ENCODE measurements at places on chromosomes 6 and 20.

GRCh38 chr6:4883298-4883697 lies 107.1 kb downstream of the CDYL start:
- no peak for DNase-seq

DNA sequence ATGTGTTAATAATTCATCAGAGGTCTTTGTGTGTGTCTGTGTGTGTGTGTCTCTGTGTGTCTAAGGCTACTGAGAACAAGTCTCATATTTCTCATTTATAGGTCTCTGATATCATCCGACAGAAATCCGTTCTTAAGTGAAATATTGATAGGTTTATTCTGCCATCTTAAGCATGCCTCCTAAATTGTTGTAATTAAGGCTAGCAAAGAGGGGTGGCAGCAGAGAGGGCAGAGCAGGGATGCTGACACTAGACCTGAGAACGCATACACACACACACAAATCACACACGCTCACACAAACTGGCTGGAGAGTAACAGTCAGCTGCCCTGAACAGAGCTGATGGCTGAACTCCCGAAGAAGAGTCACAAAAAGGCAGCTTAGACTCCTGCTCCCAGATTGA lies 84.9 kb upstream of the LRFN2 start:
- DNase-seq, result no peak

- DNase-seq, result no peak
These were observed 108.6 kb downstream of the DLL1 start for GRCh38 chr6:170182093-170182780.

GRCh38 chr20:61514396-61514795 lies 262.3 kb downstream of the CDH4 start:
- no peak for DNase-seq

DNA sequence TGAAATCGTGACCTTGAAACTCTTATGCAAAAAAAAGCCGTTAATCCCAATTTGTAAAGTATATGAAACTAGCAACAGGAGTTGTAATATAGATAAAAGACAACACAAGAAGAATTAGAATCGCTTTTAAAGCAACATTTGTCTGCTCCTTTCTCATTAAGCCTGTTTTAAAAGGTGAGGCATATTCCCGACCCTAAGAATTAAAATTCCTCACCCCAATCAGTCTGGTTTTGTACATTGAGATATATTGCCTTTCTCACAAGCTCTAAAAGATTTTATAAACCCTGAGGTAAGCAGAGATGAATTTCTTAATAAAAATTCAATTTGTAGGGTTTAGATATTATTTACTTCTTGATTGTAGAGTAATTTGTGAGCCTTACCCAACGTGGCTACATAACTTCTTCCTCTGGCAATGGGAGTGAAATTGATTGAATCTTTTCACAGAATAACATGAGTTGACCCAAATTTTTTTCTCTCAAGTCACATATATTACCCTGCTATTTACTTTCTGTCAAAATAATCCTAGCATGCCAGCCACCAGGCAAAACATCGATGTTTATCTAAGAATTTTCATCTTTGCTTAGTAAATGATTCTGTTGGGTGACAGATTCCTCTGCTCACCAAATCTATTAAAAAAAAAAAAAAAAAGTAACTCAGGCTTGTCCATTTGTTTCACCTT lies 173.7 kb downstream of the HACE1 start:
- no peak for DNase-seq

GRCh38 chr20:50930139-50930975 lies 880 bp downstream of the ADNP start:
- peak; percentile 37 for DNase-seq

DNA sequence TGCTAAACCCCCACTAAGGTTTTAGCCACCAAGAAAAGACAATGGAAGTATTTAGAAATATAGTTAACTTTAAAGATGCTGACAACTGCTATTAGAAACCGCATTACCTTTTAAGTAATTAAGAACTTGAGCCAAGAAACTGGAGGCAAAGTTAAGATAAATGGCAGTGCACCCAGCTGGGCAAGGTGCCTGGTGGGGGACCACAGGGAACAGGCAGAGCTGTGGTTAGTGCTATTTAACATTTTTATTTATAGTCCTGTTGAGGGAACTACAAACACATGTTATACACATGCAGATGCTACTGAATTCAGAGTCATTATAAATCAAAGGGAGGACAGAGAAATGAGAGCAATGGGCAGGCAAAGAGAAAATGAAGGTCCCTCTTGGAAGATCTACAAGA lies 447.9 kb downstream of the TFAP2B start:
- no peak for DNase-seq

- no peak for DNase-seq
These were observed 31.5 kb downstream of the PMEPA1 start for GRCh38 chr20:57678340-57678739.

GRCh38 chr6:38984723-38985122 lies 63.9 kb upstream of the GLP1R start:
- DNase-seq, result no peak

GRCh38 chr20:21396599-21397340 lies 556 bp downstream of the NKX2-4 start:
- no peak for DNase-seq

- no peak for DNase-seq
These were observed 29.5 kb downstream of the ABRACL start for GRCh38 chr6:139058029-139058428.

GRCh38 chr20:54350415-54350814 lies 125.0 kb upstream of the DOK5 start:
- DNase-seq, result no peak

GRCh38 chr6:39339096-39339867 lies 16.8 kb upstream of the KCNK16 start:
- no peak for DNase-seq

DNA sequence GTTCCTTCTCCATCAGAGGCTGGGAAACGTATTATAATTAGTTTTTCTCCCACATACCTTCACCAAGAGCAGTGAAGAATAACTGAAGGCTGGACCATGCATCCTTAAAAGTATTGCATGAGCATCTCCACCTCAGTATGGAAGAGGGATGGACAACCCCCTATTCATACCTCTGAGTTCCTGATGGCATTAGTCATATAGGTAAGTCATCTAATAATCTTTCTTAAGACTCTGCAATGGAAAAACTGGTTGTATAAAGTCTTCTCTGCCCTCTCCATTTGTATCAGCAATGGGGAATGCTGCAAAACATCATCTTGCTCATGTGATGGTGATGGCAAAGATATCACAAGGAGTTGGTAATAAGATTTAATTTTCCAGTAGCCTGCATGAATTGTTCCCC lies 24.5 kb downstream of the PGM3 start:
- no peak for DNase-seq

GRCh38 chr6:11947575-11947974 lies 64.5 kb upstream of the HIVEP1 start:
- no peak for DNase-seq

DNA sequence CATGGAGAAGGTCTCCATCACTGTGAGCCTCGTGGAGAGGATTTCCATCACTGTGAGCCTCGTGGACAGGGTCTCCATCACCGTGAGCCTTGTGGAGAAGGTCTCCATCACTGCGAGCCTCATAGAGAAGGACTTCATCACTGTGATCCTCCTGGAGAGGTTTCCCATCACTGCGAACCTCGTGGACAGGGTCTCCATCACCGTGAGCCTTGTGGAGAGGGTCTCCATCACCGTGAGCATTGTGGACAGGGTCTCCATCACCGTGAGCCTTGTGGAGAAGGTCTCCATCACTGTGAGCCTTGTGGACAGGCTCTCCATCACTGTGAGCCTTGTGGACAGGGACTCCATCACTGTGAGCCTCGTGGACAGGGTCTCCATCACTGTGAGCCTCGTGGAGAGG lies 140.4 kb downstream of the ERMARD start:
- no peak for DNase-seq

DNA sequence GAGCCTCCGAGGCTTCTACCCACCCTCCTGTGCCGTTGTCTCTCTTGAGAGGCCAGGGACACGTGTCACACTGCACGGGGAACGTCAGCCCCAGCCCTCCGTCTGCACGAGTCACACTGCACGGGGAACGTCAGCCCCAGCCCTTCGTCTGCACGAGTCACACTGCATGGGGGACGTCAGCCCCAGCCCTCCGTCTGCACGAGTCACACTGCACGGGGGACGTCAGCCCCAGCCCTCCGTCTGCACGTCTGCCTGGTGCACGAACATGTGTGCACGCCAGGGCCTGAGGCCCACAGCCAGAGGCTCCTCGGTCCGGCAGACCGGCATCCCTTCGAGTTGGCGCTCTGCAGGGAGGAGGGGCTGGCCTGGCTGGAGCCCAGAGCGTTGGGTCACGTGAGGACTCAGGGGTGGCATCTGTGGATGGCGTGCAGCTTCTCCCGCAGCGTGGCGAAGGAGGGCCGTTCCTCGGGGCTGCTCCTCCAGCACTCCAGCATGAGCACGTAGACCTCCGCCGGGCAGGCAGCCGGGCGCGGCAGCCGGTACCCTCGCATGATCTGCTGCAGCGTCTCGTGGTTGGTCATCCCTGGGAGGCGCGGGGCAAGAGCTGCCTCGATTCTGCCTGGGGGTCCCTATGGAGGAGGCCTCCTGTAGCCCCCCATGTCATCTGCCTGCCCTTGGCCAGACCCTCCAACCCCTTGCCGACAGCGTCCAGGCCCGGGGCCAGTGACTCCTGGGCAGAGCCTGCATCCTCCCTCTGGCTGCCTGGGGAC lies 3.4 kb upstream of the PTK6 start:
- DNase-seq, result peak; percentile 35

GRCh38 chr6:31791324-31792089 lies 4.0 kb downstream of the VARS1 start:
- no peak for DNase-seq

DNA sequence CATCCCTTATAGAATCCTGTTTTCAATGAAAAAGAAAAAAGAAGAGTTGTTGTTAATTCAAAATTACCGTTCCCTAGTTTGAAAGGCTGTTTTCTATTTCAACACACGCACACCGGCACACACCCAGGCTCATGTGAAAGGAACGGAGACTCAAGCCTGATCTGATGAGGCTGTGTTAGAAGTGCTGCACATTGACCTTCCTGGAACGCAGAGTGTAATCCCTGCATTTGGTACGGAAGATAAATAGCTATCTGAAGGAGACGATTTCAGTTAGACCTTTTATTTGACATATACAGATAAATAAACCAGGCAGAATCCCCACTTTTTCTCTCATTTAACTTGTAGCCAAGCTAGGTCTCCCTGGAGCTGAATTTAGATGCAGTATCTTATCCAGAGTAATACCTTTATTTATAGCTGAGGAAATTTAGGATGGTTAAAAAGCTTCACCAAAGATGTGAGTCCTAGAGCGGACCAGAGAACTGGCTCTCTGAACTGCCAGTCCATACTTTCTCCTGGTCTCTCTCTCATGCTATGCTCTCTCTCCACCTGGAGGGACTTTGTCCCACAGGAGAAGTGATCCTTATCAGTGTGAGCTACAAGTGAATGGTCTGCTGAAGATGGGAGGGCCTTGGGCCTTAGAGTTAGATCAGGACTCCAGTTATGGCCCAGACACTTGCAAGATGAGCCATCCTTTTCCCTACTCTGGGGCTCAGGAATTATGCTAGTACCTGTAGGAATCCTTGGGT lies 30.6 kb downstream of the MAP3K4 start:
- DNase-seq, result no peak

DNA sequence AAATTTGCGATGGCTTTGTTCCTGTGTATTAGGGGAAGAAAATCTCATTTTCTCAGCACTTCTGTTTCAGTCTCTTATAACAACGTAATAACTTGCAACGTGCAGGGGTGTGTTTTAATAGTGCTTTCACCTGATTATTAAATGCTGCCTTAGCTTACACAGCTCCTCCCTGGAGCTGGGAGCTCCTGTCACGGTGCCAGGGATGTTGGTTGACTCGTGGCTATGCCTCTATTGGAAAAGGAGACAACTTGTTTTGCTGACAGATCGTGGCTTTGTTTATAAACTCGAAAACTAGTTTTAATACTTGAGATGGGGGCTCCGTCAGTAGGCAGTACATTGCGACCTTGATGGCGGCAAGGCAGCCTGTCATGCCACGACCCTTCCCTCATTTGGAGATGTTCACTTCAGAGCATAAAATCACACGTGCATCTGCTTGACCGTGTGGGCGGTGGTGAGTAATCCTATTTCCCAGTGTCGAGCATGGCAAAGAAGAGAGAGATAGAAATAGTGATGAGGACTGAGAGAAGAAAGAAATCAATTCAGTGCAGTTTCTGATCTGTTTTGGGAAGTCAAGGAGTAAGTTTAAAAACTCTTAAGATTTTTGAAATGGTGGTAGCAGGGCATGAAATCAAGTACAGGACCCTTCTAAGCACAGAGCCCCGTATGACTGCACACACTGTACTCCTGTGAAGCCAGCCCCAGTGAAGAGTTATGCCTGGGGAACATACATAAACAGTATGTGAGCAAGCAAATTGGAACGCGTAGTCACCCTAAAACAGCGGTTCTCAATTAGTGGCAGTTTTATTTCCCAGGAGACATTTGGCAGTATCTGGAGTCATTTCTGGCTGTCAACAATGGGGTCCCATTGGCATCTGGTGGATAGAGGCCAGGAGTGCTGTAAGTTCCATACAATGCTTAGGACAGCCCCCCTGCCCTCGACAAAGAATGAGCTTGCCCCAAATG lies 147.2 kb downstream of the DOK5 start:
- DNase-seq, result no peak

DNA sequence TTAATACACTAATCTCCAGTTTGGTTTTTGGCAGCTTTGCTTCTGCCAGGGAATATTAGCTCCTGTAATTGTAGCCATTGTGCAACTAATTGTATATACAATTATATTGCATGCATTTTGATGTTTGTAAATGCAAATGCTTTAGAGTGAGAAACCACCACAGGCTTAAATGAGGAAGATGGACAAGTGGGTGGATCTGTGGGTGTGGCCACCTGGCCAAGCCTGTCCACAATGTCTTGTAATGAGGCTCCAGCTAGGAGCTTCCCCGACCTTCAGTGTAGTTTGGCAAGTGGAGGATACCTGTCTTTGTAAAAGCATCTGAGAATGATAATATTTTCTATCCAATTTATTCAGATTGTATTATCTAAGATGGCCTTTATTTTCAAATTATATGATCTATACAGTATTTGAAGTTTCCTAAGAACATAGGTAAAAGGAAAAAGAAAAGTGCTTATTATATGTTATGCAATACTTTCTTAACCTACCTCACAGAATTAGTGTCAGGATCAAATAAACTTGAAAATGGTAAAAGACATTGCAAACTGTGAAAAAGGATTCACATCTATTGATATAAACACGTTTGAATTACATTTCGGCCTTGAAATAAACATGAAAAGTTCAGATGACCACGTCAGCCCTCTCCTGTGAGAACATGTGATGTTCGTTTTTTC lies 49.3 kb upstream of the ARID1B start:
- DNase-seq, result no peak

DNA sequence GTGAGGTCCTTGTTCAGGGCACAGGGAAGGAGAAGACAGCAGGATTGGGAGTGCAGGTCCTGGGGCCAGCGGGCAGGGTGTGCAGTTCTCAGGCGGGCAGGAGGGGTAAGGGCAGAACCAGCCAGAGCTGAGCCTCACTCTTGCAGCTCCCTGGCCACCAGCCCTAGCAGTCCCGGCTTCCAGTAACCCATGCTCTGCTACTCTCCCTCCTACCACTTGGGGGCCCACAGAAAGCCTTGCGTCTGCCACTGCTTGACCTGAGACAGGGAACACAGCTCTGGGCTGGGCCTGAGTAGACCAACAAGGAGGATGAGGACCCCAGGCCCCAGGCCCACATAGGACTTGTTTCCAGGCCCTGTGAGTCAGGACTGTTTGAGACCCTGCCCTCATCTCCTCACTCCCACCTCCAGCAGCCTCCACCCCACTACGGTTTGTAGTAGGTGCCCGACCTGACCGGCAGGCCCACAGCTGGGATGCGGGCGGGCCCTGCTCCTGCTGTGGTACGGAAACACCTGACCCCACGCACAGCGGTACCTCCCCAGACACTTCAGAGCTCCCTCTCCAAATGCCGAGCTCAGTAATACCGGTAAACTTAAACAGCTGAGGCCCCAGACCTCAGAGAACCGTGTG lies 39.2 kb downstream of the KCNK5 start:
- DNase-seq, result peak; percentile 66

GRCh38 chr20:38073307-38074071 lies 39.9 kb downstream of the RPRD1B start:
- peak; percentile 73 for DNase-seq

Data from suppressor macrophage treated with lipopolysaccharide for 4 hours (primary cell).